HTR-8/SVneo (cell line): ENCODE measurements at places on chromosomes 3 and 15.

DNA sequence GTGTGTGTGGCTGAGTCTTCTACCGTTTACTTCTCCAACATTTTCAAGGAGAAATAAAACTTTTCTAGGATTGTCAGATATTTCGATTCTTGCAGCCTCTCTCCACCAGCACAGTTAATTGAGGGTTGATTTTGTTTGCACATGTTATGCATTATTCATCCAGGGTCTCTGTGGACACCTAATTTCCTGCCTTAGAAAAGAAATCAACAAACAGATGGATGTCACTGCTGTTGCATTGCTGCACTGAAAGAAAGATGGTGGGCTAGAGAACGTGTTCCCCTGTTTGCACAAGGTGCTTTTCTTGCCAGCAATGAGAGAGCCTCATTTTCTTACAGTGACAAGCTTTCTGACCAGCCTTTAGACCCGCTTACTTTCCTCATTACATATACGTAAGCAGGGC is 150.0 kb downstream of the CLSTN2 start:
- DNase-seq: no peak

GRCh38 chr3:197907196-197907595 is 42.8 kb upstream of the RPL35A start:
- no peak for DNase-seq

- DNase-seq: no peak
Observed at GRCh38 chr15:101773496-101774100, 29.7 kb upstream of the OR4F6 start.

DNA sequence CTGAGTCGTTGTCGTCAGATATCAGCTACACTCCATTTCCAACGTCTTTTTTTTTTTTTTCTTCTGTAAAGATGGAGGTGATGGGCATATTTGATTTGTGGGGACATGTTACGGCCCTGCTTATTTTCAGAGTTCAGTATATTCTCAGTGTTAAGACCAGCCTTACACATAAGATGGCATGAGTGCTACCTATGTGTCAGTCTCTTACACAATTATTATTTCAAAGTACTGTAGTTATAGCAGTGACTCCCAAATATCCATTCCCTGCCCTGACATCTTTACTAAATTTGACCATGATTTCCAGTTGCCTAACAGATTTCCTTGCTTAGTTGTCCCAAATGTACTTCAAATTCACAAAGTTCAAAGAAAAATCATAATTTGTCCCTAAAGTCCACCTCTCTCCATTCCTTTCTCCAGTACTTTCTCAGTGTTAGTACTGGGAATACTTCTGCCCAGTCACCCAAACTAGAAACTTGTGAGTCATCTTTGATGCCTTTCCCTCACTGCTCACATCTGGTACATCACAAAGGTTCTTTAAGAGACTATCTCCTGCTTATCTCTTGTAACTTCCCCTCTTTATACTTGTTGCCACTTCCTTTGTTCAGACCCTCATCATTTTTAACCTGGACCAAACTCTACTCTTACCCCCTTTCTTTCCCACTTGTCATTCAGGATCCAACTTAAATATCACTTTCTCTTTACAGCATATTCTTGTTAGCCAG is 67.0 kb downstream of the ZNF609 start:
- DNase-seq: peak; percentile 23

- DNase-seq: peak; percentile 45
Observed at GRCh38 chr15:98085003-98085639, 124.6 kb downstream of the ARRDC4 start.

DNA sequence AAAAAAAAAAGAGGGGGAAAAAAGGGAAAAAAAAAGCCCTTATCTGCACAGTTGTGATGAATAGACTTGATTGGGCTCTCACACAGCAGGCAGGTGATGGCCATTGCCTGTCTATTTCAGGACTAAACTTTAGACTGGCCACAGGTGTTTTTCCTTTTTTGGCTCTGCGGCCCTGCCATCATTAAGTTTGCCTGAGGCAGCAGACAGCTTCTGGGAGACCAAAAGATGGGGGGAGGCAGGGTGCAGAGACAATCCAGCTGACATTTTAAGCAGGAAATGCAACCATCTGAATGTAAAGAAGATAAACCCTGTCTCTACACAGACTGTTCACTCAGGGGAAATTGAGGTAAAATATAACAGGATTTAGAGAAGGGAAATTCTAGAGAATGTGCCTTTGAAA is 295.0 kb upstream of the KCNH8 start:
- no peak for DNase-seq

DNA sequence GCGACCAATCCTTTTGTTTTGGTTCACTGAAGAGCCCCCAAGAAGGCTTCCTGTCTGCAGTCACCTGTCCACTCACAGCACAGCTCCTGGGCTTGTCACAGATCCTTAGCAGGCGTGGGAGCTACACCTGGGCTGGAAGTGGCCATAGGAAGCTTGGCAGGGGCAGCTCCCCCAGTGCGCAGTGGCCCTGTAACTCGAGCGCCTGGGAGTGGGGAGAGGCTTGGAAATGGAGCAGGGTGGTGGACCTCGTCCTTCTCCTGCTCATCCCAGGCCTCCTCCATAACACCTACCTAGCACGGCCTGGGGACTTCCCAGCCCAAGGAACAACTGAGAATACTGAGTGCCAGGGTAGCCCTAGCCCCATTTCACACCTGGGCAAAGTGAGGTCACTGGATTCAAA is 19.3 kb upstream of the TGM5 start:
- no peak for DNase-seq

DNA sequence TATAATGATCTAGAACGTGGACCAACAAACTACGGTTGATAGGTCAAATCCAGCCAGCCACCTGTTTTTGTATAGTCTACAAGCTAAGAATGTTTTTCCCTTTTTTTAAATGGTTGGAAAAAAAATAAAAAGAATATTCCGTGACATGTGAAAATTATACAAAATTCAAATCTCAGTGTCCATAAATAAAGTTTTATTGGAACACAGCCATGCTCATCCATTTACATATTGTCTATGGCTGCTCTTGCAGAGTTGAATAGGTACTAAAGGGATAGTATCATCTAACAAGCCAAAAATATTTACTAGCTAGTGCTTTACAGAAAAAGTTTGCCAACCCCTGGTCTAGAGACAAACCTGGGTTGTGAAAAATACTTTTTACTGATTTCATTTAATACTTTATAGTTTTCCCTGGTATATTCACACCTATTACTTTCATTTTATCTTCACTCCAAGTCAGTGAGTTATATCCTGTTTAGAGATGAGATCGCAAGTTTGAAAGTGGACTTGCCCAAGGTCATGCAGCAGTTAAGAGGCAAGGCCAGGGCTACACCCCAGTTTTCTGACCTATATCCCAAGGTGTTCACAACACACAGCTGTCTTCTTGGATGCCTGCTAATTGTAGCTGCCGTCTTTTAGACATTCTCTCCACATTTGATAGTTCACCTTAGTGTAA is 58.4 kb downstream of the IGF2BP2 start:
- DNase-seq: no peak

DNA sequence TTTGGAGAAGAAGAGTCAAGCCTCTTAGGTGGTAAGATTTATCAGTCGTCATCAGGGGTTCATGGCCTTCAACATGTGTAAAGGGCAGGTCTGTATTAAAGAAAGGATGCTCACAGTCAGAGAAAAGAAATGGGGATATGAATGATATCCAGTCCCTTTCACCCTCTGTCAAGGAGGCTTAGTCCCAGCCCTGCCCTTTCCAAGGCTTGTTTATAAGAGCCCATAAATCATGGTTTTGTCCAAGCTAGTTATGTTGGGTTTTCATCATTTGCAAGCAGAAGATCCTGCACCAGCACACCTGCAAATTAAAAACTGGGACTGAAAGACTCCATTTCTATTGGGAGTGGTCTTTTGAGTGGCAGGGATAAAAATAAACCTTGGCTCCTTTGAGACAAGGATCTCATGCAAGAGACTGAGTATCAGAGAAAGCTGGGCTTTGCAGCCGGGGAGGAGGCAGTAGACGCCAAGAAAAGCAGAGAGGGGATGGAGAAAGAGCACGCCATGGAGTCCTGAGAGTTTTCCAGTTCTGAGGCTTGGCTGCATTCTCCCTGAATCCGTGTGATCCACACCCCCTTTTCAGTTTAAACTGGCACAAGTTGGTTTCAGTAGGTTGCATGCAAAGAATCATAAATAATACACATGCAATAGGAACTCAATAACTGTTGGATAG is 12.6 kb upstream of the PDIA5 start:
- no peak for DNase-seq

- DNase-seq: peak; percentile 53
Observed at GRCh38 chr3:73086071-73086494, 24.6 kb downstream of the EBLN2 start.

DNA sequence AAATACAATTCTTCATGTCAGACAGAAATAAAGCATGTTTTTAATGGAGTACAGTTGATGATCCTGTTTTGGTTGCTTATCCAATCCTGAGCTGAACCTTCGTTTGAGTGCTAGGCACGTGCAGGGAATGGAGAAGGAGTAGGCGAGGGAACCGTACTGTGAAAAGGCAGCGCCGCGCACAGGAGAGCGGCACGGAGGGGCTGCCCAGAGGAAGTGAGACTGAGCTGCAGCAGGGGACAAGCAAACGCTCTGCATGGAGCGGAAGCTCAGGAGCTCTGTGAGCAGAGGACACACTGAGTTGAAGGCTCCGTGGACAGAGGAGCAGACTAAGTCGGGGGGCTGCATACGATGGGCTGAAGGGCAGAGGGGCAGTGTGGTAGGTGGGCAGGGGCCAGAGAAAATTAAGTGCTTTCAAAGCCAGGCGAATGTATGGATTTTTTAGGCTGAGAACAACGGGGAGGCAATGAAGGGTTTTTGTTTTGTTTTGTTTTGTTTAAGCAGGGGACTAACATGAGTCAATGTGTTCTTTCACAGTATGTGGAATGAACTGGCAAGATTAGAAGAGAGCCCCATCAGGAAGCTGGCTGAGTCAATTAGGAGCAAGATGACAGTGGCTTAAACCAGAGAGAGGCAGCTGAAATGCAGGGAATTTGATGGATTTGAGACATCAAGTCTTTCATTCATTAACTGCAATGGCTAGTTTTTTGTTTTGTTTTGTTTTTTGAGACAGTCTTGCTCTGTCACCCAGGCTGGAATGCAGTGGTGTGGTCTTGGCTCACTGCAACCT is 23.8 kb upstream of the TM2D3 start:
- DNase-seq: no peak

DNA sequence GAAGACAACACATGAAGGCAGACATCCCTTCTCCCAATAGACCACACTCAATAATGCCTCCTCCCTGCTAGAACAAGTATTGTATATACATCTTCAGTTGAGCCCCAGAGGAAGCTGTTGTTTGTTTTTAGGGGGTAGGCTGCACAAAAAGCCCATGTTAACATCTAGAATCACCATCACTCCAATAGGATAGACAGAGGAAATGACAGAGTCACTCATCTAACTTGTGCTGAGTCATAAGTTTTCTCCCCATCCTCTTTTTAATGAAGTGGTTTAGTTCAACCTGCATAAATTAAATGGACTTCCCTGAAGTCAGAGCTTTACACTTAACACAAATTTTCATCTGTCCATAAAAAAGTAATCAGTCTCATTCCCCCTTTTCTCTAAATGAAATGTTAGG is 122.9 kb upstream of the SPATA12 start:
- DNase-seq: no peak

DNA sequence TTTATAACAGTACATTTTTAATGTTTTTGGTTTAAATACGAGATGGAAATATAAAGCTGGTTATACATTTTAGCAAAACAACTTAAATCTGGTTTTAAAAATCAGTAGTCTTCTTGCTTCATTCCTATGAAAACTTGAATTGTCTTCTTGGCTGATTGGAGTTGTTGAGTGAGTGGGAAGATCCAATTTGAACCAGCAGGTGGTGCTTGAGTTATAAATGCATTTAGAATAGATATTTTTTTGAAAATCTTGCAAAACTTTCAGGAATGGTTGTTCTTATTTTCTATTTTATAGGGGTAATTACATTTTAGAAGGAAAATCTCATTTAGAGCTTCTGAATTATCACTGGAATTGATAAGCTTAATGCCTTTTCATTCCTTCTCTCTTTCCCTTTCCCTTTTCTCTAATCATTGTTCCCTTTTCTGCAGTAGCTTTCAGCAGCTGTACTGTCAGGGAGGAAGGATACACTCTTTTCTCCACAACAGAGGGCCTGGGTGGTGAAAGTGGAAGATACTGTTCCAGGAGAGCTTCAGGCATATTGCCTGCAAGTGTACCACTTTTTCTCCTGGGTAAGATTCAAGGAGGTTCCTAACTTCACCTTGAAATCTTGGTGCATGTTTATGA is 335.6 kb downstream of the NLGN1 start:
- DNase-seq: no peak

DNA sequence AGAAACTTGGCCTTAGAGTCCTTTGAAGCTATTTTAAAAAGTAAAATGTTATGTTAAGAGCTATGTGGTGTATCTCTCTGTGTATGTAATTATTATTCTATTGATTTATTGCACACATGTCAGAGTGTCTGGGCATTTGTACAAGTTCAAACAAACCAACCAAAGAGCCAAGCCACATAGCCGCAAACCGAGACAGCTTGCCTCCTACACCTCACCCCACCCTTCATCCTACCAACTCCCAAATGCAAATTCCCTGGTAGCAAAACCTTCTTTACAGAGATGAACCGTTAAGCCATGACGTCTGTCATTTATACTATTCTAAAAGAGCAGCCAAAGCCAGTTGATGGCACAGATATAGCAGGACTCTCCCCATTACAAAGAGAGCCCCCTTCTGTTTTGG is 332.3 kb downstream of the ERC2 start:
- no peak for DNase-seq

- DNase-seq: no peak
Observed at GRCh38 chr15:63800241-63800640, 33.5 kb downstream of the HERC1 start.

GRCh38 chr3:69210068-69210730 is 87.8 kb upstream of the LMOD3 start:
- DNase-seq: no peak

GRCh38 chr15:68972201-68973065 is 42.1 kb upstream of the NOX5 start:
- DNase-seq: no peak

DNA sequence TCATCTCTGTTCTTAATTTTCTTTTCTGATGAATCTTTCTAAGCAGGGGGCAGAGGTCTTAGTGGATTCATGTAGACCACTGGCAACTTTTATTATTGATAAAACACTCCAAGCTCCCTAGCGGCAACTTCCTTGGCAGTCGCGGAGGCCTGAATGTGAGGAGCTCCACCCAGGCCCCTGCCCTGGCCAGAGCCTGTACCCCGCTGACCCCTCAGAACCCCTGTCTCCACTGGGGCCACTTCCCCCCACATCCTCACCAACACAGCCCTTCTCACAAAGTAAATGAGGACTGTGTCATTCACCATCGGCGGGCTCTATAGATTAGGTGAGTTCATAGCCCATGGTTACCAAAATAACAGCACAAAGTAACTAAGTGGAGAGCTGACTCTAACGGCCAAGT is 111.6 kb downstream of the TPRA1 start:
- no peak for DNase-seq

DNA sequence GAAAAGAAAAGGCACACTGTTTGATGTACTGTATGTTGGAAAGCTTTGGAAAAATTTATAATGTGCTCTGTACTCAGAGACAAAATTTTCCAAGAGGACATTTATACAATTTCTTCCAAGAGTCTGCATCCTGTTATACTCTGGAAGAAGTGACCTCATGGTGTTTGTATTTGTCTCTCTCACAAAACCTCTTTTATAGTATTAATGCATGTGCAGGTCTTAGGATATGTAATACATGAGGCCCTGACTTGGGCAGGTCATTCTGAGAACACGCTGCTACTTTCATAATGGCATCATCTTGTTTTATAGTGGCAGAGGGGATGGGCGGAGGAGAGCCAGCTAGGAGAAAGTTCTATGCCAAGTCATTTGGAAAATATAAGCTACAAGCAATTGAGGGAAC is 72.0 kb upstream of the P3H2 start:
- DNase-seq: no peak

- DNase-seq: no peak
Observed at GRCh38 chr15:54618120-54618519, 578.6 kb downstream of the RSL24D1 start.

GRCh38 chr3:13229273-13229949 is 156.2 kb upstream of the IQSEC1 start:
- DNase-seq: no peak
